ENCODE measurements at places on chromosomes 5 and 9.

DNA sequence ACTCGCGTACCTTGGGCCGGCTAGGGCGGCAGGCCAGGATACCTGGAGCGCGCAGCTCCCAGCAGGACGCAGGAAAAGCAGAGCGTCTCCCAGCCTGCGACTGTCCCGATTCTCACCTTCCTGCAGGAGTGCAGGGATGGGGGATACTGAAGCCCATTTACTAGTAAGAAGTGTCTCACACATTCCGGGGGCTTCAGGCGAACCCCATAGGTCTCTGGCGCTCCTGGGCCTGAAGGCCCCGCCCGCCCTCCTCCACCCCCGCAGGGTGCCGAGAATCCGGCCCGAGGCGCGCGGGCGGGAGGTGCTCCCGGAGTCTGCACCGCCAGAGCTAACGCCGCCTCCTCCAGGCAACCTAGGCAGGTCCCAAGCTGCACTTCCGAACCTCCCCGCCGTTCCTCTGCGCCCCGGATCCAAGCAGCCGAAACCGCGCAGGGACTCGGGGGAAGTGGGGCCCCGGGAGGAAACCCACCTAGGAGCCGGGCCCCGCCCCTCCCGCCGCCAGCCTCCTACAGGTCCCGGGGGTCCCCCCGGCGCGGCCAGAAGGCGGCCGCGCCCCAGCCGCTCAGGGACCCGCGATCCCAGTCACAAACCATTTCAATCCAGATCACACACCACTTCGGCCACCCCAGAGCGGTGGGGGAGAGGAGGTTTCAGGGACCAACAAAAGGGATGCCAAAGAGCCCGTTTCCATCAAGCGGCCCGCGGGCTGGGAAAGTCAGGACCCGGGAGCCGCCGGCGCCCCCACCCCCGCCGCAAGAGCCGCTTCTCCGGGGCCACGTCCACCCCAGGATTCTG, 1.2 kb downstream of the ROR2 start:
- peak; percentile 57 for DNase-seq

DNA sequence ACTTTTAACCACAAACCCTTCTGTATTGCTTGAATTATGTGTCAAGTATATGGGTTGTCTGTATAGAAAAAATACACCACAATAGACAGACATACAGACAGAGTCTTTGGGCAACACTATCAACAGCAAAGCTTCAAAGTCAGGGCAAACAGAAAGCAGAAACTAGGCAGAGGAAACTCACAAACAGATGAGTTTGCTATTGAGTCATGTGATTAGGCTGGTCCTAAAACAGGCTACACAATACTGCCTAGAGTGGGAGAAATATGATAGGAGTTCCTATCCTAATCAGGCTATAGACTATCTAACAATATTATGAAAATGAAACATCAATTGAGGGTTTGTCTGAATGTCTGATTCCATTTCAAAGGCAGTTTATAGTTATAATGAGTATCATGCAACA, 156.4 kb downstream of the EDIL3 start:
- DNase-seq, result peak; percentile 9

- DNase-seq, result no peak
Observed at GRCh38 chr5:96952974-96953730, 17.3 kb downstream of the LNPEP start.

- peak; percentile 11 for DNase-seq
Observed at GRCh38 chr9:77304543-77304942, 127.2 kb downstream of the VPS13A start.

DNA sequence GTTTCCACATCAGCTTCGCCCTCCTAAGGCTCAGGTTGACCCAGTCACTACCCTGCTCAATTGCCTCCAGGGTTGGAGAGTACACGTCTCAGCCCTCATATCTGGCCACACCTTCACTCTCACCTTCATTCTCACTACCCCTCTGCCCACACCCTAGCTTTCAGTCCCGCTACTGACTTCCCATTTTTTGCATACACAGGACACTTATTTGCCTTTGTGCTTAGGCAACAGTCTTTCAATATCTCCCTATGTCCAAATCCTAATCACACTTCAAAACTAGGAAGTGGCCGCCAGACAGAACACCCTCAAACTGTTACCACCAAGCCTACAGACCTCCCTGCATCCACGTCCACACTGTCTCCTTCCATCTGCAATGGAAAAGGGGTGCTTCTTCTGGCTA, 10.9 kb downstream of the MCTP1 start:
- DNase-seq, result no peak

DNA sequence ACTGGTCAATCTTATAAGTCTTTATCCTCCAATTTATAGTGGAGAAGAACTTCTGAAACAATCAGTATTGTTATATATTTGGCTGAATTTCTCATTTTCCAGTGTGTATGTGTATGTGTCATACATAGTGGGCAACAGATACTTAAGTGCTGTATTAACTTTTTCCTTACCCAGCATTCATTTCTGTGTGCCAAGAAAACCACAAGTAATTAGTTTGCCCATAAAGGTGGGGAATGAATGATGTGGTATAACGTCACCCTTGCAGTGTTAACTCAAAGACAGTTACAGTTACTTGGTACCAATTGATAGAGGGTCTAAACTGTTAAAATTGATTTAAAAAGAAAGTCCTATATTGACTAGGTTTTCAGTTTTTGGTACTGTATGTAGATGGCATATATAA, 2.0 kb downstream of the OGN start:
- DNase-seq, result no peak

GRCh38 chr5:68661237-68661636, 432.6 kb upstream of the SLC30A5 start:
- DNase-seq, result peak; percentile 22

- no peak for DNase-seq
Observed at GRCh38 chr5:116842514-116842961, 267.9 kb upstream of the SEMA6A start.

- no peak for DNase-seq
Observed at GRCh38 chr5:171762021-171762608, 23.5 kb upstream of the SMIM23 start.

DNA sequence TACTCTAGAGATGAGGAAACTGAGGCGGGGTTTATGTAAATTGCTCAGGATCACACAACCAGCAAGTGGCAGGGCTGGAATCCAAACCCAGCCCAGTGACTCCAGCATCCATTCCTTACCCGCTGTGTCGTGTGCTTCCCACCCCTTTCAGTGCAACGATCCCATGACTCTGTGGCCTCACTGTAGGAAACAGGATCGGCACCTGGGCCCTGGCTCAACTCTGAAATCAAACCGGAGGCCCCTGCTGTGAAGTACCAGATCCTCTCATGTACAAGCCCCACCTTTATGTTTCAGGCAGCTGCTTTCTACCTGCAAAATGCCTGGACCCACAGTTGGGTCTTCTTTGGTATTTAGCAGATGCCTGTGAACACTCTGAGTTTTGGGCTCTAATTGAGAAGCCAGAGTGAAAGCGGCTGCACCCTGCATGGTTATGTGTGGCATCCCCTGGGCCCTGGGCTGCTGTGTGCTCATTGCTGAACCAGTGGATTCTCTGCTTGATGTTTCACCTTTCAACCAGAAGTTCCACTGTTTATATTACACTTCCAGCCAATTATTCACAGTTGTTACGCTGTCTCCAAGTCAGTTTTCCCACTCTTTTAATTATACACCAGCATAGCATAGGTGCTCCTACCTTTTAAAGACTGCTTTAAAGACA, 36.7 kb downstream of the ABLIM3 start:
- peak; percentile 54 for DNase-seq

DNA sequence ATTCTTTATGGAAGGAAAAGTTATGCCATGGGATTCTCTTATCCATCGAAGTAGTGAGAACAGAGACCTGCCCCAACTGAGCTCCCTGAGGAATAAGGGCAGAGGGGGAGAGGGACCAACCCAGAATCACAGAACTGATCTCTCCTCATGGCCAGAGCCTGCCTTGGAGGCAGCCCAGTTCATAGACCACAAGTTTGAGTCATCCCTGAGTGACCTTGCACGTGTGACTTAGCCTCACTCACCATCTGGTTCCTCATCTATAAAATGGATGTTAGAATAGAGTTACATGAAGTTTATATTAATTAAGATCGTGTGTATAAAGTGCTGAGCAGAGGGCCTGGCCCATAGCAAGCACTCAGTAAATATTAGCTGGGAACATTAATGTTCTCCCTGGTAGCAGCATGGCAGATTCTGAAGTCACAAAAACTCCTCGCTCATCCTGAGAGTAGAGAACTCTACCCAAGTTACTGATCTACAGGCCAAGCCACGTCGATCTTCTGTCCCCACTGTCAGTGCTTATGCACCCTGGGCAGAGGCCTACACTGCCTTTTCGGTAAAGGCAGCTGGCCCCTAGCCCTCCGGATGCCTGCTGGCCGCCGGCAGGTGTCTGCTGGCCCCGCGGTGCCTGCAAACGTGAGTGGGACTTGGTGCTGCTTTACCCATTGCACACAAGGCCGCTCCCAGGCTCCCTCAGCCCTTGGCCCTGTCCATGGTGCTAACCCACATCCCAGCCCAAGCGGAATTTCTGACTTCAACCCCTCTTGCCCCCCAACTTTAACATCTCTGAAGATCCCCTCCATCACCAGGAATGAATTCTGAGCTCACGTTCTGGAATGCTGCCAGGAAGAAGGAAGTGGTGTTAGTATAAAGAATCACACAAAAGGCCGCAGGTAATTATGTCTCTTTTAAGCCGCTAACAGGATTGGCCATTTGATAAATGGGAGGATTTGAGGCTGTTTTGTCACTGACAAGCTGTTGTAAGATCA, 61.1 kb upstream of the ARAP3 start:
- peak; percentile 23 for DNase-seq

DNA sequence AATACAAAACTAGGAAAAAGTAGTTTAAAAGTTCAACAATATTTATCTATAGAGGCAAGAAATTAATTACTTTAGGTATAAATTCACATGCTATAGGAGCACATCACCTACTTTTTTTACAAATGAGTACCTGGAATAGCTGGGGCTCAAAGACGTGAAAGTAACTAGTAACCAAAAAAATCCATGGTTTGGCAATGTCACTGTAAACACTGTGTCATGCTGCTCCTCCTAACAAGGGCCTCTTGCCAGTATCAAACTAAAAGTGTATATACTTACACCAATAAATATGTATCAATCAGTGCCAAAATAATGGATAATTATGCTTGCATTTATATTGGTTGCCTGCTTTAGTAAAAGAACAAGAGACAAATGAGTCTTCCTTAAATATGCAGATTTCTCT, 78.9 kb downstream of the AP3B1 start:
- DNase-seq, result no peak

DNA sequence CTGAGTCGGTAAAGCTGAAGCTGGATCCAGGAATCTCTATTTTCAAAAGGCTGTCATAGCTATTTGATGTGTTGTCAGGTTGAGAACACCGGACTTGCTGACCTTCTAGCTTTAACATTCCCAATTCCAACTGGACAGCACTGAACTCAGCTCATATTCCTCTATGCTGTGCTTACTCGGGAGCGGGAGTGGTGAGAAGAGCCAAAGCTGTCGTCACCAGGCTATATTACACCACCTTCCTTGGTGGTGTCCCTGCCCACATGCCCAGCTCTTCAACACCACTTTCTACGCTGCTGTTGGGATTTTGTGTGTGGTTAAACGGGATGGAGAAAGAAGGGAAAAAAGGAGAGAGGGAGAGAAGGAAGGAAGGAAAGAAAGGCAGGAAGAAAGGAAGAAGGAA, 653.6 kb downstream of the RAB3C start:
- no peak for DNase-seq

DNA sequence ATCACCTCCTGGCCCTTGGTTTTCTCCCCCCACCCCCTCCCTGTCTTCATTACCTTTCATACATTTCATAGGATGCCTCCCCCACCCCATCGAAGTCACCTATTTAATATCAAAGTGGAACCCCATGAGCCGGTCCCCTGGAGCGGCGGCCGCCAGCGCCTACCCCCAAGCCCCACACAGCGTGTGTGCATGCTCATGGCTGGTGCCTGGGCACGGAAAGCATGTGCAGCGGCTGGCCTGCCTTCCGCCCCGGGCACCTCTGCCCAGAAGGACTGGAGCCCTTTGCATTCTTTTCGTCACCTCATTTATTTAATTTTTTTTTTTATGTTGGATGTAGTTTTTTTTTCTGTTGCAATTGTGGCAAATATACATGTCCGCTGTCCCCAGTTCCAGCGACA, 116.2 kb downstream of the WNK2 start:
- DNase-seq, result no peak

DNA sequence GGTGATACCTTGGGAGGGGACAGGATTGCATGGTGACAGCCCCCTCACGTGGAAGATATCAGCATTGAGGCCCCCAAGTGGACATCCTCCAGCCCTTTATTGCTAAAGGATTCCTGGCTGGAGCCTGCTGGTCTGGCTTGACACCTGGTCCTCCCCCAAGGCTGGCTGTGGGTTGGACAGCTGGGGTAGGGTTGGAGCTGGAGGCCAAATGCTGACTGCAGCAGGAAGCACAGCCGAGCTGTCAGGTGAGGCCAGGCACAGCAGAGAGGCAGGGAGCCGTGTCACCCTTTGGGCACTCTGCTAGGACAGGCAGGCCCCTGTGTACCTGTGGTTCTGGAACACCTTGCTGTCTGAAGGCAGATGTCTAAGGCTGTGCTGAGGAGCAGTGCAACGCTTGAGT, 2.2 kb downstream of the CACFD1 start:
- DNase-seq, result no peak

- no peak for DNase-seq
Observed at GRCh38 chr9:109604781-109605180, 106.7 kb upstream of the PTPN3 start.

DNA sequence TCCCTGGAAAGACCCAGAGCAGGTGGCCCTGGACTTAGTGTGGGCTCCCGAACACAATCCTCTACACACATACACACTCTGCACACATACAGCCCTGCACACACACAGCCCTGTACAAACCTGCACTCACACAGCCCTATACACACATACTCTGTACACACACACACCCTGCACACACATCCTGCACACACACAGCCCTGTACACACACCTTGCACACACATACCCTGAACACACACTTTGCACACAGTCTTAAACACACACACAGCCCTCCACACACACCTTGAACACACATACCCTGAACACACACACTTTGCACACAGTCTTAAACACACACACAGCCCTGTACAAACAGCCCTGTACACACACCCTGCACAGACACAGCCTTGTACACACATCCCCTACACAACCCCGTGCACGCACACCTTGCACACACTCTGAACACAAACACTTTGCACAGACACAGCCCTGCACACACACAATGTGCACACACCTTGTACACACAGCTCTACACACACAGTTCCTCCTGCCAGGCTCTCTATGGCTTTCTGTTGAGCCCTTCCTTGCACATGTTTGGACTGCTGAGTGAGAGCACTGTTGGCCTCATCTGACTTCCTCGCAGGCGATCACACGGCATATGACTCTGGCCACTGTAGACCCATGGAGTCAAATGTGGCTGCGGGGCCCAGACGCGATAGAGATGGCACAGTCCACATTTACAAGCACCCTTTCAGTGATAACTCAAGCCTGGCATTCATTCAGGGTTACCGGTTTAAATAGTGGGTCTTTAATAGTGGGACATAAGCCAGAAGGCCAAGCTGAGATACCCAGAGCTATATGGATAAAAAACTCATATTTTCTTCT, 245.7 kb upstream of the IRX1 start:
- no peak for DNase-seq
